ENCODE measurements at places on chromosomes 3 and 15. TPM values are rescaled to one million over a fixed set of nuclear protein-coding genes. Genes with fewer than 3 reads are reported as not detected.
A peak's percentile ranks its signal among the peaks of the same experiment; 100 is the strongest.

DNA sequence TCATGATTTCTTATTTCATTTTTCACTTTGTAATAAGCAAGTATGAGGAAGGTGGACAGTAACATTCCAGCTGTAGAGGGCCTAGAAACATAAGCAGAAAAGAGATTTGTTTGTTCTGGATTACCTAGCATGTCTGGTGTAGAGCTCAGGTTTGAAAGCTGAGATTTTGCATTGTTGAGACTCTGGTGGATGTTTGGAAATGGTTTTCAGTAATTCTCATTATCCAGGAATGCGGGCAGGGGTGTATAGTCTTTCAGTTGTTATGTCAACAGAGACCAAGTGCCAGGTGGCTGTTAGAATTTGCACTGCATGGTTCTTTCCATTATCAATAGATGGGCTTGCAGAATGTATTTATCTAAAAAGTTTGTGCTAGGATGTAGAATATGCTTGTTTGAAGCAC lies 10.9 kb downstream of the GPD1L start:
- no peak for DNase-seq

GRCh38 chr3:175005881-175006280 lies 146.7 kb downstream of the NAALADL2 start:
- no peak for DNase-seq

DNA sequence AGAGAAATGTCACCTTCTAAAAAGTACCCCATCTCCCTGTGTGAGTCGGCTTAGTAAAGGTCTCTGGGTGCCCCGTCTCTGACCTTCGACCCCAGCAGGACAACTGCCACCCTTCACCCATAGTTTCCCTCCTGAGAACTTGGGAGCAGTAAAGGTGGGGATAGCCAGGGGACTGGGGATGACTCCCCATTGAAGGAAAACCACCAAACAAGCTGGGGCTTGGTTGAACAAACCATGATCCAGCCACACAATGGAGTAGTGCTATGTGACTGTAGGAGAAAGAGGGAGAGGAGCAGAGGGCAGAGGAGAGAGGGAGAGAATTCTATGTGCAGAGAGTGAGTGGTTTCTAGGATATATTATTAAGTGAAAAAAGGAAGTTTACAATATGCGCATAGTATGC lies 33.7 kb downstream of the IDH3A start:
- no peak for DNase-seq

GRCh38 chr3:69011096-69011730 lies 2.3 kb downstream of the EOGT start:
- DNase-seq, result peak; percentile 25

The TRIM42 gene
- total RNA-seq, result not detected

The SI gene
- not detected for total RNA-seq

The ST3GAL6 gene
- 30.1 TPM for total RNA-seq
